Activated effector memory CD4-positive, alpha-beta T cell treated with Interleukin-2 at 50 U/mL for 16 hours (primary cell): ENCODE measurements at places on chromosomes 5 and 9.

GRCh38 chr9:224026-224425 lies 9.4 kb downstream of the DOCK8 start:
- no peak for DNase-seq

DNA sequence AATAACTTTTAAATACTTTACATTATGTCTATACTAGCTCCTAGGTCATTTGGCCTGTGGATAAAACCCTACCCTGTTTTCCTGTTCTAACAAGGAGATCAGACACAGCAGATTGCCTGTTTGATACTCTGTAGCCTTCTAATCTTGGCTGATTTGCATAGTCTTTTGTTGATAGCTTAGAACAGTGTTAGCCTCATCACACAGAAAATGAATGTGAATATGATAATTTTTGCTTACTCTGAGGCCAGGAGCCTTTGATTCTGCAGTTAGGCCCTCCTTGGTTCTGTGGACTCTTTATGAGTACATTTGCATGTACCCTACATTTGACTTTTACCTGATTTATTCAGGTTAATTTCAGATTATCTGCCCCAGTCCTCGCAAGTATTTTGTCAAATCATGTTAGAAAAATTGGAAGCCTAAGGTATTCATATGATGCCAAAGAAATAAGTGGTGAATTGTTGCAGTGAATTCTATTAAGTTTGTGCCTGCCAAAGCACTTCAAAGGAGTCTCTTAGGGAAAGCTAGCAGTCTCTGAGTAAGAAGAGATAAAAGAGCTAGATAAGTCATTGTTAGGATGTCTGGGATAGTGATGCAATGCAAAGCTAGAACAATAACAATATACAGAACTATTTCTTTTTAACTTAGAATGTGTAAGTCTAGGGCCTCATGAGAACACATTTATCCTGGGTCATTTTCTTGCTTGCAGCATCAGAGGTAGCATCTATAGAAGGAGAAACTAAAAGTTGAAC lies 56.4 kb downstream of the SCAMP1 start:
- no peak for DNase-seq

DNA sequence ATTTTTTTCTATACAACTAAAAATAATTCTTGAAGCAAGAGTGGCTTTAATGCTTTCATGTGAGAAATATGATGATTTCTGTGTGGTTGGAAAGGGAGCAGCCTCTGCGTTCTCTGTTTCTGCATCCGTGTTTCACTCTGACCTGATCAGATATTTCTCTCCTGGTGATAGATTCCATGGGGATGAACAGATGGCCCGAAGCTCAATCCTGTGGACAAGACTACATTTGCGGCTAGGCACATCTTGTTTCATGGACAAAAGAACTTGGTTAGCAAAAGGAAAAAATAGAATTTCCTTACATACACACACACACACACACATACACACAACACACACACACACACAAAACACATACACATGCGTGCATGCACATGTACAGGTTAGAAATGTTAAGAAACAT lies 218.2 kb upstream of the ADAMTS16 start:
- no peak for DNase-seq

DNA sequence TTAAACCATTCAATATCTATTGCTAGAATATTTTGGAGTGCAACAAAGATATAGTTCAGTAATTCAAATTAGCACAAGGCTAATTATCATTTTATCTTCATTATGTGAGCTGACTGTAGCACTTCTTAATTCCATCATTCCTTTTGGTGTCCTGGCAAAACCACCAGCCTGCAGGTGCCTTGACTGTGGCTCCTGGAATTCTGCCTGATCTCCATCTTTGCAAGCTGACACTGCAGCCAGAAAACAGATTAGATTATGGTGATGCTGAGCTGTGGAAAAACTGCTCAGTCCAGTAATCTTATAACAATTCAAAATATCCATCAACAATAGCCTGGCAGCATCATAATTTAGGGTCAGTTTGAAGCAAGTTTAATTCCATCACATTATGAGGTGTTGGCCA lies 919.5 kb downstream of the DTWD2 start:
- no peak for DNase-seq

DNA sequence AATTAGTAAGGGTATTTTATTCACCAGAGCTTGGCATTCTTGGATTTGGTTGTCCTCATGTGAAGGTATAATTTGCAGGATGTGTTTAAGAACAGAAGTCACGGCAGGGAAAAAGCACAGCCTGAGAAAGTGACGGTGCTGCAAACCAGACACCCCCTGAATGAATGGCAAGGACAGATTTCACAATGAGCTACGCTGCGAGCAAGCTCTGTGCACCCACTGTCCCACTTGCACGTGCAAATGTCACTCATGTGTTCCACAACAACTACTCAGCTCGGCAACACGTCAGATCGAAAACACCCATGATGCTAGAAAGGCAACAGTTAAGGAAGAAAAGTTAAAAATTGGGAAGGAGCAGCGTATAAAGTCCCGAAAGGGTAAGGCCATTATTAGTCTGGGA lies 168.9 kb downstream of the ROR2 start:
- DNase-seq, result no peak

GRCh38 chr5:125149527-125149926 lies 403.1 kb upstream of the ZNF608 start:
- no peak for DNase-seq

DNA sequence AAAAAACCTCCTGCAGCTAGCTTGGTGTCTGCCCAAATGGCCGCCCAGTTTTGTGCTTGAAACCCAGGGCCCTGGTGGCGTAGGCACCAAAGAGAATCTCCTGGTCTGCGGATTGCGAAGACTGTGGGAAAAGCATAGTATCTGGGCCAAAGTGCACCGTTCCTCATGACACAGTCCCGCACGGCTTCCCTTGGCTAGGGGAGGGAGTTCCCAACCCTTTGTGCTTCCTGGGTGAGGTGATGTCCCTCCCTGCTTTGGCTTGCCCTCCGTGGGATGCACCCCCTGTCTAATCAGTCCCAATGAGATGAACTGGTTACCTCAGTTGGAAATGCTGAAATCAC lies 83.0 kb upstream of the JAK2 start:
- DNase-seq, result no peak

DNA sequence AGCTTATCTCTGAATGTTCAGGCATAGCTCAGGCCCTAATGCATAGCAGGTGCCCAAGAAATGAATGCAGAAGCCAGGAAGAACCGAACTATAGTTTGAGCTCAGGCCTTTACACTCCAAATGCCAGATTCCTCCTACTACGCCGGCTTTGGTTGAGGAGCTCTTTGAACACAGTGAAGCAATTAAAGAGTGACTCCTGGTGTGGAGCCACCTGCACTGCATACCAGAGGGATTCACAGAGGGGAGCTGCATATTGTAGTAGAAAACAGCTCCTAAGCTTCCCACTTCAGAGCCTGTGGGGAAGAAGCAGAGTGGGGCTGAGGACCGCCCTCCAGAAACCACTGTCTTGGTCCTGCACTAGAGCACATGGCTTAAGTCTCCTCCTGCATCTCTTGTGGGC lies 14.5 kb upstream of the KCNMB1 start:
- DNase-seq, result no peak

DNA sequence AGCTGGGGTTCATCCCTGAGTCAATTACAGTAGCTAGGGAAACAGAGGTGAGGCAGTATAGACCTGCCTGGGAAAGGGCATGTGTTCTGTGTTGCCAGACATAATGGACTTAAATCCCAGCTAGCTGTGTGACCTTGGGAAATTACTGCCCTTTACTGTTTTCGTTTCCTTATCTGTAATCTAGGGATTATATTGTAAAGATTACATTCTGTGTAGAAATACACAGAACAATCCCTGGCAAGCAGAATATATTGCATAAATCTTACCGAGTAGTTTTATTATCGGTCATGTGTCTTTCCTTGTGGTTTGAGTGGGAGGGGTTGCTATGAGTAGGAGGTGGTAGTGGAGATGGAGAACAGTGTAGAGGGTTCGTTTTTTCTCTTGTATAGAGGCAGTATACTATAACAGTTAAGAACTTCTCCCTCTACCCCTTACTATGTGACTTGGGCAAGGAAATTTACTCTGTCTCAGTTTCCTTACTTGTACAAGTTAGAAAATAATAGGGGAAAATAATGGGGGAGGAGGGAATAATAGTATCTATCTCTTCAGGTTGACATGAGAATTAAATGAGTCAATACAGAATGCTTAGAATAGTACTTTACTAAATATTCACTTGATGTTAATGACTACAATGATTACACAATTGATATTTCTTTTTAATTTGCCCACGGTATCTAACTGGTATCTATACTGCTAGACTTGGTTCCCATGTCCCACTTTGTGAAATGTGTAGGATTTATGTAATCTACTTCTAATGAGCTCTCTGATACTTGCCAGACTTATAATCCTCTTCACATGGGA lies 7.1 kb upstream of the DMXL1 start:
- DNase-seq, result no peak

GRCh38 chr5:51279983-51280706 lies 103.1 kb upstream of the ISL1 start:
- no peak for DNase-seq

GRCh38 chr5:95823738-95824609 lies 1.4 kb upstream of the GLRX start:
- DNase-seq, result peak; percentile 70

- no peak for DNase-seq
Observed at GRCh38 chr9:33354651-33355211, 47.6 kb downstream of the AQP7 start.

DNA sequence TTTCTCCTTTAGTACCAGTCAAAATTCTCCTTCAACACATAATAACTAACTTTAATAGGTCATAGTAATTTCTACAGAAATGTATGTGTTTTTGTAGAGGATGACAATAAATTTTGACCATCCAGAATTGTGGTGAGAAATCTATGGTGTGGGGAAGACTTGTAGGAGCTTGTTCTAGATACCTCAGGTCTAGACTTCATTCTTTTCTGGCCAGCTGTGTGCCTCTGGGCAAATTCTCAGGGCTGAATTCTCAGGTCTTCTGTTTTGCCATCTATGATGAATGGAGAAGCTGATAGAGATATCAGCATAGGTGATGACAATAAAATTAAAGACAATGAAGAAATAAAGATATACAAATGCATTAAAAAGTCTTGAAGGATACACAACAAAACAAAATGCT lies 298.6 kb upstream of the MEF2C start:
- DNase-seq, result no peak

GRCh38 chr5:82278711-82279370 lies 687 bp upstream of the RPS23 start:
- DNase-seq, result no peak

DNA sequence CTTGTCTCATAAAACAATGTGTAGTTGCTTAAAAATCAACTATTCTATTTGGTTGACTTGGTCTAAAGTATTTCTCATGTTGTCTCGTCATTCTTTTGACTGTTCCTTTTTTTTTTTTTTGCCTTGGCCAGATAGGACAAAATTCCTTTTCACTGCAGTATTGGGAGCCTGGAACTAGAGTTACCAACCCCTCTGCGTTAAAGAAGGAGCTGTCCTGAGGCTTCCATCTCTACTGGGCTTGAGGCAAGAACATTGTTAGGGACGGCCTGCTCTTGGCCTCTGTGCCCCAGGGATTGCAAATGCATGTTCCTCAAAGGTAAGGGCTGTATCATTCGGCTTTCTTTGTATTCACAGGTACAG lies 1.4 kb upstream of the NPR2 start:
- no peak for DNase-seq

DNA sequence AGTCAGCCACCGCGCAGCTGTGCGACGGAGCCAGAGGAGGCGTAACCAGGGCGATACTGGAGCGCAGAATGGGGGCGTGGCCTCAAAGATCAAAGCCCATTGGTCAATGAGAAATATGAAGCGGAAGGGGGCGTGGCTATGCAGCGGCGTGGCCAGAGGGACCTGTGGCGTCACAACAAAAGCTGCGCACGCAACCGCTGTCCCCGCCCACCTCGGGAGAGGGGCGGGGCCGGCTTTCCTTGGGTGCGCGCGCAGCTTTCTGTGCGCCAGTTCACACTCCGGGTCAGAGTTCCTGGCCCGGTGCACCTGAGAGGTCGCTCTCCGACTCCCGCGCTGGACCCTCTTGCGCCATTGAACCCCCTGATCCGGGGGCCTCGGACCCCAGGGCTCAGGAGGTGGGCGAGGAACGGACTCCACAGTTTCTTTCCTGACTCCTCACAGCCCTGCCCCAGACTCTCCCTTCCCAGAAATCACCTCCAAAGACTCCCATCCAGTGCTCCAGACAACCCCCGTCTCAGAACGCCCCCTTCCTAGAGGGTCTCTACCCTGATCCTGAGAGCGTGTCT lies at the start of gene SWI5:
Gene SWI5, plus strand, starts transcription at position 269 of the 566 bp plus-strand sequence.
- peak; percentile 99 for DNase-seq

DNA sequence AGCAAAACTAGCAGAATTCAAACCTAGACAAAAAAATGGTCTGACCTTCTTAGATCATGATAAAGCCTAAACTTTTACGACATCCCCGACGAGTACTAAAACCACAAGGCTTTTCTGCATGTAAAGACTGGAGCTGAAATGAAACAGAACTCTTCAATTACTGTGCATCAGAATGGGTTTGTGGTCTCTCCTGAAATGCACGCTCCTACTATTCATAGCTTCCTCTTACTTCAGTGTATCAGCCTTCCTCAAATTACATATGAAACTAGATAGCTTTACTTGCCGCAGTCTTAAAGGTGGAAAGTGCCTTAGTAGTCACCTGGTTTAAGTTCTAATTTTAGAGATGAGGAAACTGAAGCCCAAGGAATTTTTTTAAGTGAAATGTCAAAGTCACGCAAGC lies 24.6 kb upstream of the MED10 start:
- DNase-seq, result no peak

DNA sequence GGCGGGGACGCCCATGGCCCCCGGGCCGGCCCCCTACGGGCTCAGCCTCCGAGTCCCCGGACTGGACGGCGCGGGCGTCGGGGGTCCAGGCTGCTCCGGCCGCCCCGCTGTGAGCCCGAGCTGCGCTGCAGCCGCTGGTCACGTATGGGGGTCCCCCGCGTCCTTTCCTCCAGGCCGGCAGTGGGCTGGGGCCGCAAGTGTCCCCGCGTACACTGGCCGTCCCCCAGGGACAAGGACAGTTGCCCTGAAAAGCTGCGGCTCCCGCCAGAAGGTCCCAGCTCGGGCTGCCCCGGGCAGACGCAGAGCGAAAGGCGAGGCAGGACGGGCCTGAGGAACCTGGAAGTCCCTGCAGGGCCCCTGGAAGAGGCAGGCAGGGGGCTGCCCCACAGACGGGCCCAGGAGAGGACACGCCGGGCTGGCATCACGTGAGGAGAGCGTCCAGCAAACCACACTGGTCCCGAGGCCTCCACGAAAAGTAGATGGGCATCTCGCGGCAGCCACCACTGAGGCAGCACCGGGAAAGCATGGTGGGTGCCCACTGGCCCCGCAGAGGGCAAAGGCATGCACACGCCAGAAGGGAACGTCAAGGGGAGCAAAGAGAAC lies 3.3 kb upstream of the NKD2 start:
- no peak for DNase-seq

GRCh38 chr9:672851-673250 lies 168.6 kb upstream of the DMRT1 start:
- no peak for DNase-seq

GRCh38 chr5:152560512-152561137 lies 155.5 kb upstream of the NMUR2 start:
- DNase-seq, result no peak

DNA sequence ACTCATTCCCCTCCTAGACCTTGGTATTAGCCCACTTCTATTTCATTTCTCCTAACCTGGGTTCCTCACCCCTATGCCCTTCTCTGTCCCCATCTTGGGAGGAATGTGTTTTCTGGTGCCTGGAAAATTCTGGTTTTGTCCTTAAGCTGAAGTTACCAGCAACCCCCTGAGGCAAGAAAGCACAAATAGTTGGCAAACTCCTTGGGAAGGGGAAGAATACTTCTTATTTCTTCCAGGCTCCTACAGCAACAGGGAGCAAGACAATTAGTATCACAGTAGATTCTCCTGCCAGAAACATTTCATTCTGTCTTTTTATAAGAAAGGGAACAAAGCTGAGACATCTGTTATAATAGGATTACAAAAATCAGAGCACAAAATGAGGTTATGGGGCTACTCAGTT lies 142.5 kb downstream of the SNCAIP start:
- no peak for DNase-seq

- DNase-seq, result peak; percentile 89
Observed at GRCh38 chr5:177454397-177455035, 7.9 kb downstream of the PRR7 start.
